MCF 10A (cell line): ENCODE measurements at places on chromosomes 13 and 19.
A peak's percentile ranks its signal among the peaks of the same experiment; 100 is the strongest.

- no peak for DNase-seq
Observed at GRCh38 chr13:33644581-33645543, 173.1 kb upstream of the RFC3 start.

DNA sequence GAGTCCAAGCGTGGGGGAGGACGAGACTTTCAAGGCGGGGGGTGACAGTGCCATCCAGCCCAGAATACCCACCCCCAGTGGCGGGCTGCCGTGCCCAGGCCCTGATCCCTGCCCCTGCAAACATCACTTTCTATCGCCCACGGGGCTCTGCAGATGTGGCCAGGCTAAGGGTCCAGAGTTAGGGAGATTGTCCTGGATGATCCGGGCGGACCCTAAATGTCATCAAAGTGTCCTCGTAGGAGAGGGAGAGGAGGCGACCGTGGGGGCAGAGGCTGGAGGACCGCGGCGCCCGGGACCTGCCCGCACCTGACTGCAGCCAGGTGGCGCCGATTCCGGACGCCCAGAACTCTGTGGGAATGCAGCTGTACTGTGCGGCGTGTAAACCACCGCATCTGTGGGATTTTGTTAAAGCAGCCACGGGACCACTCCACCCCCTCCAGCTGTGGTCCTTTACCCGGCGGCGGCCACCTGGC lies 32.4 kb downstream of the GJA3 start:
- no peak for DNase-seq

- peak; percentile 56 for DNase-seq
Observed at GRCh38 chr13:23871616-23872220, 17.5 kb downstream of the MIPEP start.

- no peak for DNase-seq
Observed at GRCh38 chr19:8115805-8116396, 33.5 kb downstream of the FBN3 start.

DNA sequence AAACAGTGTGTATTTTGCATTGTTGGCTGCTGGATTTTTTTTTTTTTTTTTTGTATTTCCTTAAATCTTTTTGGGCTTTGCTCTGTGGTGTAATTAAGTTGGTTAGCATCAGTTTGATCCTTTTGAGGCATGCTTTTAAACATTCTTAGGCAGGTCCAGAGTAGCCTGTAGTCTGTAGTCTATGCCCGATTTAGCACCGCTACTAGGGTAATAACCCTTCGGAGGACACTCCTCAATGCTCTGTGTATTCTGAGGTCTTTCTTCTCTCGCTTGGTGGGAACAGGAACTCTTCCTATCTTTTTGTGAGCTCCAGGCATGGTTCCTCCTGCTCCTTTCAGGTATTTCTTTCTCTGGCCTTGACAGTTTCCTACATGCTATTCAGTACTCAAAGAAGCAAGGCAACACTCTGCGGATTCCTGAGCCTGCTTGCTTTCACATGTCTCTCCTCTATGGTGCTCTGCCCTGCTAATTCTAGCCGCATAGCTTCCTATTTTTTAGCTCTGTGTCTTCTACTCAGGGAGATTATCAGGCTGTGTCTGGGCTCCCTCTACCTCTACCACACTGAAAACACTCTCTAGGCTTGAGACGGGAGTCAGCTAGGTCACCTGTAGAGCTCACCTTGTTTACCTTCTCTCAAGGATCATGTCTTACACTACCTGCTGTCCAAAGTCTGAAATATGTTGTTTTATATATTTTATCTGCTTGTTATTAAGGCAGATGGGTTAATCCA lies 195.1 kb downstream of the NDFIP2 start:
- DNase-seq = no peak

DNA sequence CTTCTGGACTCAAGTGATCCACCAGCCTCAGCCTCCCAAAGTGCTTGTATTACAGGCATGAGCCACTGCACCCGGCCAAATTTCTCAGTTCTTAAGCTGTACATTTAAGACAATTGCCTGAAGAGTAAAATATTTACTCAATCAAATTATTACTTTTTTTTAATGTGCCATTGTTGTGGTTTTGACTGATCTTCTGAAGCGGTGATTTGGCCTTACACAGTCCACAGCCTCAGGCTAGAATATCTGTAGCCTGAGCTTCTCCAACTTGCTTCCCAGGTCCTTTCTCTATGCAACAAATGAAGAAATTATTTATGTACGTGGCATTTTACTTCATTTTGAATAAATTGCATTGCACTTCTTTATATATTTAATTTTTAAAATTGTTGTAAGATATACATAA lies 281.3 kb downstream of the KLF5 start:
- peak; percentile 38 for DNase-seq

GRCh38 chr13:60453490-60453889 lies 56.5 kb downstream of the TDRD3 start:
- no peak for DNase-seq

DNA sequence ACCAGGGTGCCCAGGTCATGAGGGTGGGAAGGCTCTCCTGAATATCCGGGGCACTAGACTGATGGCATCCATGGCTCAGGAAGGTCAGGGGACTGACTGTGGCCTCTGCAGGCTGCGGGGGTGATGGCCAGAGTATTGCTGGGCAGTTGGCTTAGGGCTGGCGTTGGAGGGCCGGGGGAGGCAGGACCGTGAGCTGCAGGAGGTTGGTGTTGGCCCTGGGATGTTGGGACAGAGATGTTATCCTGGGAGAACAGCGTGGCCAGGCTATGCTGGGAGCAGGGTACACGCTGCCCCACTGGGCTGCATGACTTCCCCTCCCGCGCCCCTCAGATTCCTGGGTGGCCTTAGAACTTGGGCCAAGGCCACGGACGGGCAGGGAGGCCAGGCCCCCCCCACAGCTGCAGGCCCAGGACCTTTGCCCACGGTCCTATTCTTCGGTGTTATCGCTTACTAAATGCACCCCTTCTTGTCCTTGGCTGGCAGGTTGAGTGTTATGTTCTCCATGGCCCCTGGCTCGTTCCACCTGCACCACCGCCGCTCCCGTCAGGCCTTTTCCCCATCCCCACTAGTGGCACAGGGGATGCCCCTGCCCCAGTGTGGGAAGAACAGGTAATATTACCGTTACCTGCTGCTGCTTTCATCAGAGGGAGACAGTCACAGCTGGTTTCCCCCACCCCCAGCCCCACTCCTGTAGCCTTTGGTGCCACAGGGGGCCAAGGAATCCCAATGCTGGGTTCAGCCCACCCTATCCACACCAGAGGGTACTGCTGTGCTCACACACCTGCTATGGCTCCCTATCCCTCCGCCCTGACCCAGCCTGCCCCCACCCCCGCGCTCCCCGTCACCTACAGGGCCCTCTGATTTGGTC lies 3.2 kb upstream of the ISYNA1 start:
- no peak for DNase-seq

DNA sequence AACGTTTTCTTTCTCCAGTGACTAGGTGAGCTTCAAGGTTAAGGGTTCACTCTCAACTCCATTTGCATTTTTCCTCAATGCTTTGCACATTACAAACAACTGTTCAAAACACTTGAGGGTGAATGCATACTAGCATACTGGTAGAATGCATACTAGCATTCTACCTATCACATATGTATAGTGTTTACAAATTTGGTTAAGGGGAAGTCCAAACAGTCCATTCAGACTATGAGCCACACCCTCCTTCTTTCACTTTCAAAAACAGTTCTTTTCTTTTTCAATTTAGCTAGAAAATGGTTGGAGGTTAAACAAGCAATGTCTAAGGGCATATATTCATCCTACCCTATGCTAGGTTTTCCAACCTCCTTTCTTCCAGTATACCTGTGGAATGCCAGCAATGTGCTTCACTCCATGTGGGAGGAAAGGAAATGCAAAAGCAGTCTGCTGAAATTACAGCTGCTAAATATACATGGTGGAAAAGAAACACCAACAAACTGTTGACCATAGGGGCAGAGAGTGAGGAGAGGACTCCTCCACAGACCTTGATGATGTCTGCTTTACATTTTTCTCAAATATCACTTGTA lies 102.6 kb downstream of the DOCK9 start:
- DNase-seq = no peak

- DNase-seq = peak; percentile 78
Observed at GRCh38 chr19:50300814-50301606, 28.2 kb downstream of the KCNC3 start.

- DNase-seq = no peak
Observed at GRCh38 chr13:114264886-114265611, 16.4 kb upstream of the UPF3A start.

DNA sequence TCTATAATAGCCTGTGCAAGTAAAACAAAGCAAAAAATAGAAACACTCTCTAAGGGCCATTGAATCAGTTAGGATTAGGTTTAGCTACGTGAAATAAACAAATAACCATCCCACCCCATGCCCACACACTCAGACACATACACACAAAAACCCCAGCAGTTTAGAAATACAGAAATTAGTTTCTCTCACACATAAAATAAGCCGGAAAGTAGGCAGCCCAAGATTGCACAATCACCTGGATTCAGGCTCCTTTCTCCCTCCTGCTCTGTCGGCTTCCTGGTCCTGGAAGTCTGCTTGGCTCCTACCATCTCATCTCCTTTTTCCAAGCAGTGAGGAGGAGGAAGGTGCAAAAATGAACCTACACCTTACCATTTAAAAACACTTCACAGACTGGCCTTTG lies 22.6 kb upstream of the USP12 start:
- peak; percentile 62 for DNase-seq

DNA sequence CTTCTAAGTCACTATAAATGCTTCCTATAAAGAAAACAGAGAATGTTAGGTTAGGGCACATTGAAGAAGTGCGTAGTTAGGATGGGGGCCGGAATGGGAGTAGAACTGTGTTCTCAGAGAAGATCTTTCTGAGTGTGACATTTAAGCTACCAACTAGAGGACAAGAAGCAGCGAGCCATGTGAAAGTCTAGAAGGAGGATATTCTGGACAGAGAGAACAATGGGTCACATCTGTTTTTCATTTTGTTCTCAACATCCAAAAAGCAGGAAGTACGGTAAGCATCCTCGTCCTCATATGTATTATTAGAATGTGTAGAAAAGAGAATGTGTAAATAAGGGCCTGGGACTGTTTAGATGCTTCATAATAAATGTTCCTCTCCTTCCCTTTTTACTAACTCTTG lies 44.5 kb upstream of the PARP4 start:
- no peak for DNase-seq

DNA sequence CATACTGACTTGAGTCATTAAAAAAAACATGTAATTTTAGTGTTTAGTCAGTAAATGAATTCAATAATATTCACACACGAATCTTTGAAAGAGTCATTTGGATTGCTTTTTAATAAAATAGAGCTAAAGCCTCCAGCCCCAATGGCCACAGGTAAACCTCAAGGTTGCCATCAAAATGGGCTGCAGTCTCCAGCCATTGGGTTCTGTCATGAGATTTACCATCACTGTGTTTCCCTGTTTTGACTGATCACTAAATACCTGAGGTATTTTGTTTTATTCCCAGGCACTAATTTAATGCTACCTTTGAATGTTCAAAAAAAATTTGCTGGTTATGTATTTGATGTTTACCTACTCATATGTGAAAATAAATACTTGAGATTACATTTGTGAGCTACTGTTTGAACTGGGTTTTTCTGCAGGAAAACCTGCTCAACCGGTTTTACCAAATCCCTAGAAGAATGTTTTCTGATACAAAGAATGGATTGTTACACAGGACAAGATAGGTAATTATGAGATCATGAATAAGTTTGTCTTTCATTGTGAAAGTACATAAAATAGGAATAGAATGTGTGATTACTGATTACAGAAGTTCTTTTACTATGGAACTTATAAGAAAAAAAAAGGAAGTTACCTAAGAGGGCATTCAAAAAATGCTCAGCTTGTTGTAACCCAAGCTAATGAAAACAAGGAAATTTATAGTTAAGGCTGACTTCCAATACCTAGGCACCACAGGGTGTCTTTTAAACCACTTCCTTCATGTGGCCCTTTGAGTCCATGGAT lies 391.3 kb downstream of the EFNB2 start:
- no peak for DNase-seq

- DNase-seq = peak; percentile 95
Observed at GRCh38 chr13:103282571-103283450, 216.6 kb upstream of the SLC10A2 start.

- no peak for DNase-seq
Observed at GRCh38 chr13:56066321-56066720, 1074.4 kb upstream of the PRR20A start.

DNA sequence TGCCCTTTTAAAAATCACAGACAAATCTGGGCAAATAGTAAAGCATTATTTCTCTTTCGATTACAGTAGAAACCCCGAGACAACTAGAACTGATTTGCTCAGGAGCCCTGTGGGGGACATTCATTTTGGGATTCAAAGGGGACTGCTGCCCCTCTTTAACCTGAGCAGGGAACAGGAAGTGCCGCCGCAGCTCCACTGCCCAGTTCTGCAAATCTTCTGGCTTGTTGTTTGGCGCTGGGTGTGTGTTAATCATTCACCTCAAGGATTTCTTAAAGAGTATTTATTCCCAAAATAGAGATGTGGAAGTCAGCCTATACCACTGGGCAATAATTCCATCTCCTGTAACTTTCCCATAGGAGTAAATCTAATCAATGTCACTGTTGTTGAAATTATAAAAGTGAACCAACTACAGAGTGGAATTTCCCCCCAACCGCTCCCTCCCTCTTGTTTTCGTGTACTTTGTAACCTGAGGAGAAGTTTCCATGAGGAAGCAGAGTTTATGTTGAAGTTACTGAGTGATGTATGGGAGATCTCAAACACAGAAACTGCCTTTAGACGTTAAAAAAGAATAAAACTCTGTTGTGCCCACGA lies 515.8 kb downstream of the KLF12 start:
- no peak for DNase-seq

DNA sequence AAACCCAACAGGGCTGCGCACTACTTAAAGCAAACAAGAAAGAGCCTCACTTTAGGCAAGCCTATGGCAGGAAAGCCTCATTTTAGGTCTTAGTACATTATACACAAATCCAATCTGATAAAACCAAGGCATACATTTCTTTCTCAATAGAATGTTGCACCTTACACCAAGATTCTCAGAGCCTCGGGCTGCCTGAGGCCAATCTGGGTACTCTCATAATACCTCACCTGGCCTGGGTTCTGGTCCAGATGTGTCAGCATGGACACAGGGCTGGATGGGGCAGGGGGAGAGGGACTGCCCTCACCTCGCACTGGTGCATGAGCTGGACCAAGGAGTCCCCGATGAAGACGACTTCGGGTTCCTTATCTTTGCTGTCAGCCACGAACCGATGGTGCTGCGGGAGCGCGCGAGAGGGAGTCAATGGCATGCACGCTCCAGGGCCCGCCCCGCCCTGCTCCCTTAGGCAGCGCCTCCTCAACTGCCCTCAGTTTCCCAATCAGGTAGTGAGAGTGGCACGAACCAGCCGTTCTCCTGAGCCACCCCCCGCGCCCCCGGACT lies at the start of gene PRR19:
TSS of gene PRR19 (plus strand) at position 487 of the 558 bp plus-strand sequence. CDS start 7,453 bp downstream, outside the sequence.
- DNase-seq = no peak

DNA sequence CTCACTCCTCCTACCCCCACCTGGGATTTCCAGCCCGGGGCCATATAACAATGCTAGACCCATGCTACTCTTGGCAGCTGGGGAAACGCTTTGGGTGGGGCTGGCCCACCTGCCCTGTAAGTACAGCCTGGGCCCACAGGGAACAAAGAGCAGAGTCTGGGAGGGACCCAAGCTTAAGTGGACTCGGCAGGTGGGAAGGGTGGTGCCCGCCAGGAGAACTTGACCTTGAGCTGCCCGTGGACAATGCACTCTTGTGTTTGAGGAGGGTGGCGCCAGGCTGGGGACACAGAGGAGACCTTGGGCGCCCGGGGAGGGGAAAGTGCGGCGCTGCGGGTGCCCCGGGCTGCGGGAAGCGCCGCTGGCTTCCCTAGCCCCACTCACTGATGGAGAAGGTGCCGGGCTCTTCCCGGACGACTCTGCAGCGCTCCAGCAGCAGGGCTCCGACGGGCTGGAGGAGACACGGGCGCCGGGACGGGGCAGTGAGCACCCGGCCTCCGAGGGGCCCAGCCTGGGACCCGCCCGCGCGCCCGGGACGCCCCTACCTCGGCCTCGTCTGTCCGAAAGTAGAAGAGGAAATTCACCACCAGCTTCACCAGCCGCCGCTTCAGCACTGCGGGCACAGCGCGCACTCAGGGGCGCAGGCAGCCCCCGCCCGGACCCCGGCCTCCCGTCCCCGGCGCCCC lies 607 bp downstream of the PLEKHJ1 start:
- no peak for DNase-seq
